Small intestine (tissue), 16 donors: ENCODE measurements at places on chromosomes 5 and 9. TPM values are rescaled to one million over a fixed set of nuclear protein-coding genes. Genes with fewer than 3 reads are reported as not detected.

GRCh38 chr5:123215929-123216702, 127.1 kb downstream of the PRDM6 start:
- no peak for DNase-seq

GRCh38 chr5:103362211-103362610, 103.6 kb downstream of the MACIR start:
- no peak for DNase-seq

Gene SPINK6
- polyA plus RNA-seq: not detected

Gene EPB41L4A
- 1.9 TPM for polyA plus RNA-seq

DNA sequence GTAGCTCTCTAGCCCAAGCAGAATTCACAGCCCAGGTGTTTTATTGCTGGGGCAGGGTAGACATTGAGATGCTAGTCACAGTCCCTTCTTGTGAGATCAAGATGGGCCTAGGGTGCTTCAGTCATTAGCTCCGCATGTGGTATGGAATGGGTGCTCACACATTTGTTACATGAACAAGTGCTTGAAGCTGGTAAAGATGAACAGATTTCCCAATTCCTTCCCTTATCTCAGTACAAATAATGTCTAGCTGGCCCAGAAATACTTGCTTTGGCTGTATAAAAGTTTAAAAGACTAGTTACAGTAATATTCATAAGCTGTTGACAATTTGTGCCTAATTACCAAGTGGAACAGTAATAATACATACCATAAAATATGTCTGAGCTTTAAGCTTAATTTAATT, 143.4 kb upstream of the DHFR start:
- DNase-seq: no peak

Gene FAM240B
- not detected for polyA plus RNA-seq

Gene BNC2
- 0.81 TPM for polyA plus RNA-seq

Gene SMIM32
- polyA plus RNA-seq: 22.8 TPM

- DNase-seq: no peak
Observed at GRCh38 chr9:98615633-98616032, 93.1 kb downstream of the GABBR2 start.

GRCh38 chr5:131536850-131537448, 98.1 kb downstream of the RAPGEF6 start:
- DNase-seq: no peak

Gene OCLN
- 8.5 TPM for polyA plus RNA-seq

DNA sequence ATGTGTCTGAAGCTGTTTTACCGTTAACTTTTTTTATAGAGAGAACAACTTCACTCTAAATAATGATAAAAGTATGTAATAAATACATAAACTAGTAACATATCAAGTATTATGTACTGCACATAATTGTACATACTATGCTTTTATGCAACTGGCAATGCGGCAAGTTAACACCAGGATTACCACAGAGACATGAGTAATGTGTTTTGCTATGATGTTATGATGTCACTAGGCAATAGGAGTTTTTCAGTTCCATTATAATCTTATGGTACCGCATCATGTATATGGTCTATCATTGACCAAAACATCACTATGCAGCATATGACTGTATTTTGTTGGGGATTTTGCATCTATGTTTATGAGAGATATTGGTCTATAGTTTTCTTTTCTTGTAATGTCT, 326.4 kb upstream of the TARS1 start:
- DNase-seq: no peak

DNA sequence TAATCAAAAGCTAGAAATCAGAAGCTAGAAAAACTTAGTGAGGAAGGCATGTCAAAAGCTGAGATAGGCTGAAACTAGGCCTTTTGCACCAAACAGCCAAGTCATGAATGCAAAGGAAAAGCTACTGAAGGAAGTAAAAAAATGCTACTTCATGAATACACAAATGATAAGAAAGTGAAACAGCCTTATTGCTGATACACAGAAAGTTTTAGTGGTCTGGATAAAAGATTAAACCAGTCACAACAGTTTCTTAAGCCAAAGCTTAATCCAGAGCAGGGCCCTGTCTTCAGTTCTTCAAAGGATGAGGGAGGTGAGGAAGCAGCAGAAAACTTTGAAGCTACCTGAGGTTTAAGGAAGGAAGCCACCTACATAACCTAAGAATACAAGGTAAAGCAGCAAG, 102.5 kb upstream of the SH3GL2 start:
- DNase-seq: no peak

Gene GRIN1
- polyA plus RNA-seq: 0.79 TPM

Gene VAV2
- 45.7 TPM for polyA plus RNA-seq

DNA sequence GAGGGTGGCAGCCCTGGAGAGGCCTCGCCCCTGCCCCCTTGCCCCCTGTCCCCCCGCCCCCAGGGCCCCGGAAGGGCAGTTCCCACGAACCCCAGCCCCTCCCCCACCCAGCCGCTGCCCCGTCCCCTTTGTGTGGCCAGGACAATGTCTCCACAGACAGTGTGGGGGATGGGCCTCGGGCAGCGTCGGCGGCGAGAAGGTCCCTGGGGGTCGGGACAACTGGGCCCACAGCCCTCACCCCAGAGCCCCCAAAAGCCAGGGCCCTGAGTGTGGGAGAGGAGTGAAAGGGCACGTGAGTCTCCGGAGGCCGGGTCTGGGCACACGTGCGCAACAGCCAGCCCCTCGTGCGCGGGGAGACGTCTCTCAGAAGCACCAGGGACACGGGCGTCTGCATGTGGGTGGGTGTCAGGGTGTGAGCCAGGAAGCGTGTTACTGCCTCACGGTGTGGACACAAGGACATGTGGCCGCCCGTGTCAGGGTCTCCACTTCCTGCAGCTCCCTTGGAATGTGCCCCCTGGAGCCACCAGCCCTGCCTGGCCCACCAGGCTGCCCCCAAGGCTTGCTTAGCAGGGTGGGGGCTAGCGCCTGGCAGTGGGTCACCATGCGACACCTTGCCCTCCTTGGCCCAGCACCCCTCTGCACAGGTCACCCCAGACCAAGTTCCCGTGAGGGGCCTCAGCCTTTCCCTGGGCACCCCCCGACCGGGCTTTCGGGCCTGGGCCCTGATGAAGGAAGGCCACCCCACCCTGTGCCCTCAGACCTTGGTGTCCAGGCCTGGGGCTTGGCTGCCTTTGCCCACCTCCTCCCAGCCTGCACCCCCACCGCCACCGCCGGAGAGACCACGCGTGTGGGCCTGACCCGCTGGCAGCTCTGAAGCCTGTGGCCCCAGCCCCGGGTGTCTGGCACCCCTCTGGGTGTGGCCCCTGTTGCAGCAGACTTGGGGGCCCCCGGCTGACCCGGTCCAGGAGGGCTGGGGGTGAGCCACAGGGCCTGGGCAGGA, 12.8 kb upstream of the NRARP start:
- no peak for DNase-seq

DNA sequence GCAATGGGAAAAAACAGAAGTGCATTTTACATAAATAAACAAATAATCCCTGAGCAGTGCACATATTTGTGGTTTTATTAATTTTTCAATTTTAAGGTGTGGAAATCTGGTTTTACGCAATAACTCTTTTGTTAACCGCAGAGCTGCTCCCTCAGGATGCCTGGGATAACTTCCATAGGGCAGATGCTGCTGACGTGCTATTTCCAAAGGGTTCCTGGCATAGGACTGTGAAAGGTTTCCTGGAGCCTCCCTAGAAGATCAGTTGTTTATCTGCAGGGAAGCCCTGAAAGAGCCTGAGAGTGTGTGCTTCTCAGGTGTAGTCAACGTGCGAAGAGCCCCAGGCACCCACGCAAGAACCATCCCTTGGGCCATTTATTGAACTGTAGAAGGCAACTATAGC, 443.5 kb downstream of the PLK2 start:
- no peak for DNase-seq

Gene IFNA4
- polyA plus RNA-seq: not detected

GRCh38 chr9:111662576-111663300, 1.3 kb downstream of the GNG10 start:
- no peak for DNase-seq

Gene S100Z
- 0.68 TPM for polyA plus RNA-seq

Gene TRIP13
- polyA plus RNA-seq: 1.6 TPM

- no peak for DNase-seq
Observed at GRCh38 chr9:133763272-133764183, 25.4 kb upstream of the SARDH start.

DNA sequence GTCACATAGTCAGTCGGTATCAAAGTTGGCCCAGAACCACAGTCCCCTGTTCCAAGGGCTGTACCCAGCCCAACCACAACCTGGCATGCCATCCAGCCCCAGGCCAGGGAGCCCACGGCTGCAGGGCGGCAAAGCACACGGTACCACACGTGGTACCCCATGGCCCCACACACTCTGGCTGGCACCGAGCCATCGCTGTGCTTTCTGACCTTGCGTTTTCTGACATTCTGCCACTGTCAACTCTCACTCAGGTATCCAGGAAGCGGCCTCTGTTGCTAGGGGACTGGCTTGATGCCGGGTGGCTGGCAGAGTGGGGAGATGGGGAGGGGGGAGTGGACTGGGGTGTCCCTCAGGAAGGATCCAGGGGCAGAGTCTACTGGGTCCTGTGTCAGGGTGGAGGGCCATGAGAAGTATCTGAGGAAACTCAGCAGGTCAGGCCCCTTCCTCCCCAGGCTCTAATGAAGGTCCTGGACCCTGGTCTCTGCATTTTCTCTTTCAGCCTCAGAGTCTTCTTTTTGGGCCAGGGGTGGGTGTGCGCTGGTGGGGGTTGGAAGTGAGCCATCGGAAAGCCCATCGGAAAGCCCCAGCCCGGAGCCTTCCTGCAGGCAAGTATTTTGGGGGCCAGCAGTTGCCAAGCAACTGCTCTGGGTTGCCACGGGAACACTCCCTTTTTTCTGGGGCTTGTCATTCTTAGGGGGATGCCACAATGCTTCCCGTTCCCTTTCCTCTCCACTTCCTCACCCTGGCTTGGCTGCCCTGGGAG, 21.0 kb upstream of the RALGDS start:
- DNase-seq: peak; percentile 55

- no peak for DNase-seq
Observed at GRCh38 chr9:76588316-76588715, 129.3 kb downstream of the GCNT1 start.

- no peak for DNase-seq
Observed at GRCh38 chr9:70901746-70902145, 219.7 kb downstream of the TRPM3 start.

DNA sequence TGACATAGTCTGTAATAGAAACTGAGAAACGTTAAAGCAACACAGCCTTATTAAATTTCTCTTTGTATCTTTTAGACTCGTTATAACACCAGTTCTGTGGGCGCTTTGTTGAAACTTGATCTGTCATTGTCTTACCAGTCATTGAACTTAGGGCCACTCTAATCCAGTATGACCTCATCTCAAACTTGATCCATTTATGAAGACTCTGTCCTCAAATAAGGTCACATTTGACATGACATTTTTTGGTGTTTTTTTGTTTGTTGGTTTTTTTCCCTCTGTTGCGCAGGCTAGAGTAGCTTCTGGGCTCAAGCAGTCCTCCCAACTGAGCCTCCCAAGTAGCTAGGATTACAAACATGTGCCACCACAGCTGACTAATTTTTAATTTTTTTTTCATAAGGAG, 5.9 kb downstream of the APC start:
- no peak for DNase-seq

GRCh38 chr9:852539-852938, 11.0 kb downstream of the DMRT1 start:
- no peak for DNase-seq

DNA sequence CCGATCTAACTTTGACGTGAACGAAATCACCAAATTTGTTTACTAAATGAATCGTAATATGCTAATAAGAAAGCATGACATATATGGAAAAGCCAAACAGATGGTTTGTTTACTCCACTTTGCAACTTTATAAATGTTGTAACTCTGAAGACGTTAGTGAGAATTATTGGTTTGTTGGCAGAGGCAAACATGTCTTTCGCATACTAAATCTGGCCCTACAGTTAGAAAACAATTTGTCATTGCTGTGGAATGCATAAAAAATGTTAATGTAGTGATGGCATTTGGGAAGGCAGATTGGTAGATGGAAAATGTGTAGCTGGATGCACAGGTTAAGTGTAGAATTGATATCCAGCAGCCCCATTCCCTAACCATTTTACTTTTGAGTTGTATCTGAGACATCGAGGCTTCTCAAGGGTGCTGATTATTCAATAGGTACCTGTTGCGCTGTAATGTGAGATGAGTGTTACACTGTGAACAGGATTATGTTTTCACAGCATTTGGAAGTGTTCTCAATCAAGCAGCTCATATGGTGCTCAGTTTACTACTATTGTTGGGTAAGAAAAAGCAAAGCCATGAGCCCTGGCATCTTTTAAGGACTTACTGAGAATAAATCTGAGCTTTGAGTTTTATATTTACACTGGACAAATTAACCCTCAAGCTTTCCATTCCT, 444.8 kb downstream of the BNC2 start:
- no peak for DNase-seq

Gene NRG2
- polyA plus RNA-seq: 0.19 TPM

Gene SLC6A18
- polyA plus RNA-seq: 0.04 TPM

DNA sequence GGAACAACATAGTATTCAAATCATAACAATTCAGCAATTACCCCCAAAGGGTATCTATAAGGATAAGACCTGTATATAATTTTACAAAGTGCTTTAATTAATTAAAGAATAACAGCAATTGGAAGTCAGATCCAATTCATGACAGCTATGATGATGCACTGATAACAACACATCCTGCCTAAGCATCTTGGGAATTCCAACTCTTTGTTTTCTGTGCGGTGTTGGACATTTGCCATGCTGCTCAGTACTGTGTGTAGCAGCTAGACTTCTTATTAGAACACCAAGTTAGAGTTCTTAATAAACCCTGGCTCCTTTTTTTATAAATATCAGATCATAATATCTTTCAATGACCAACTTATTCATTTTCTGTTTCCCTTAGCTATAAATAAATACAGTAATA, 209.0 kb downstream of the SEC61B start:
- DNase-seq: no peak

GRCh38 chr5:20656262-20656661, 668.3 kb upstream of the CDH18 start:
- no peak for DNase-seq

DNA sequence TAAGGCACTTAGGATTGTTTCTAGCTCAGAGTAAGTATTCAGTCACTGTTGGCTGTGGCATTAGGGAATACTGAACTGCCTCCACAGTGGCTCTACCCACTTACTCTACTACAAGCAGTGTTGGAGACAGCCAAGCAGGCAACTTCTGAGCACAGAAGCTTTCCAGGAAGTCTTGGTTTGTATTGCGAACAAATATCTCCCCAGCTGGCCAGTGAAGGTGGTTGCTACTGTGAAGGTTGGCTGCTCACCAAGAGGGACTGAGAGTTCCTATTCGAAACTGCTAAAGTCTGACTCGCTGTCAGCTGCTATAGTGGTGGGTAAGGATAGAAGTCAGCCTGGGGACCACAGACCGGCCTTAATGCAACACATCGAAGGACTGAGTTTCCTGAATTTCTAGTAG, 319.1 kb downstream of the KIF4B start:
- no peak for DNase-seq

Gene PLEKHG4B
- polyA plus RNA-seq: 0.44 TPM
